ENCODE measurements at places on chromosomes 5 and 9.

GRCh38 chr5:42621662-42622061, 135.0 kb upstream of the CCDC152 start:
- DNase-seq, result no peak

GRCh38 chr9:19192202-19193028, 38.1 kb upstream of the DENND4C start:
- no peak for DNase-seq

GRCh38 chr9:30799527-30800101, 1584.8 kb upstream of the ACO1 start:
- DNase-seq, result no peak

GRCh38 chr5:32312595-32313332, at the start of gene MTMR12:
Gene MTMR12, minus strand, starts transcription at chr5:32312939. Its CDS starts 101 bp downstream, at chr5:32312838.
- peak; percentile 100 for DNase-seq

DNA sequence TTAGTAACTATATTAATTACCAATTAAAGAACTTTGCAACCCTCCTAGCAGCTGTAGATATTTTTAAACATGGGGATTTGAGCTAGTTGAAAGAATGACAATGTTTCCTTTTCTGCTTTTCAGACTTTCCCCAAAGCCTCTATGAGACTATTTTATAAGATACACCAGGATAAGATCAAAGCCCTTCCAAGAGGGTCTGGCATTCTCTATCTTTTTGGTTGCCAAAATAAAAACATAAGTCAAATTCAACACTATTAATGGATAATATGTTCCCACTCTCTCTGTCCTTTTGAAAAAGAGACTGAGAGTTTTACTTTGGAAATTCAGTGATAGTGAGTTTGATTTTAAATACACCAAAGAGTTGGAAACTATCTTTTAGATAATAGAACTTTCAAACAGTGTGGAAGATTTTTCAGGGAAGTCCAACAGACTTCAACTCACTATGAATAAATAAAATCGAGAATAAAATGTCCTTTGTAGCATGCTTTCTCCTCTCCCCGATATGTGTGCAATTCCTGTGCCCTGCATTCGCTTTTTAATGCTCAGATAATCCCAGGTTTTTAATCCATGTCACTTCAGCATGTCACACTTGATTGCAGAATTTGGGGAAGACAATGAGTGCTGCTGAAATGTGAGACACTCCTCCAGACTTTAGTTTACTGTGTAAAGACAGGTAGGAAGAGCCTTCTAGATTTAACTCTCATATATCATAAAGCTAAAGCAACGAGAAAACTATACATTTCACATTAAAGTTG, 1095.7 kb upstream of the DMAC1 start:
- no peak for DNase-seq

GRCh38 chr5:35488791-35489190, 128.9 kb upstream of the SPEF2 start:
- DNase-seq, result no peak

- DNase-seq, result no peak
Measured at GRCh38 chr5:7068899-7069298, 327.0 kb upstream of the ADCY2 start.

GRCh38 chr9:4196886-4197285, 103.0 kb downstream of the GLIS3 start:
- no peak for DNase-seq

GRCh38 chr5:132505641-132506040, 15.1 kb upstream of the IRF1 start:
- DNase-seq, result no peak

GRCh38 chr9:83473488-83473971, 64.7 kb downstream of the FRMD3 start:
- DNase-seq, result no peak

- DNase-seq, result no peak
Measured at GRCh38 chr9:131837316-131837715, 97.4 kb upstream of the RAPGEF1 start.

- DNase-seq, result no peak
Measured at GRCh38 chr5:35830587-35830986, 26.1 kb upstream of the IL7R start.

DNA sequence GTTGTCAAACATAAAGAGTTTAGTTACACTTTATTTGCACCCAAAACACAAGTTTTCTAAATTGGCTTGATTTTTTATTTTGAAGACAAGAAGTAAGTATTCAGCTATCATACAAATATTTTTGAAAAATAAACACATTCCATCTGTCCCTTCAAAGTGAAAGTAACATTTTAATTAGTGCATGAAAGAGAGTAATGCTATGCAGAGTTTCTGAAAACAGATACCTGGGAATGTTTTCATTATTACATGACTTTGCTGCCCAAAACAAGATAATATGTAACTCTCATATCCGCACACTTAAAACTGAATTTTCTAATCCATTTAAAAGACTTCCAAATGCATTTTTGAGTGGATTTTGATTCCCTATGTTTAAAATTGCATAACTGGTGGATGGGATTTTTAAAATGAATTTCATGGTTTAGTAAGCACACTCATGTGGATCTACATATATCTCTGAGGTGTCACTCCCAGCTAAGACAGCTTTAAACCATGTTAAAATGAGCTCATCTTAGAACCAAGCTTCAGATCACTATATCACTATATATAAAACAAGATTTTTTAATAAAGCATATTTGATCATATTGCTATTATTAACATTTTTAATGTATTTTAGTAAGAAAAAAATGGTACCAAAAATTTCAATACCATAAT, 127.5 kb downstream of the ATPSCKMT start:
- no peak for DNase-seq

- no peak for DNase-seq
Measured at GRCh38 chr5:173247510-173247909, 12.5 kb upstream of the NKX2-5 start.

DNA sequence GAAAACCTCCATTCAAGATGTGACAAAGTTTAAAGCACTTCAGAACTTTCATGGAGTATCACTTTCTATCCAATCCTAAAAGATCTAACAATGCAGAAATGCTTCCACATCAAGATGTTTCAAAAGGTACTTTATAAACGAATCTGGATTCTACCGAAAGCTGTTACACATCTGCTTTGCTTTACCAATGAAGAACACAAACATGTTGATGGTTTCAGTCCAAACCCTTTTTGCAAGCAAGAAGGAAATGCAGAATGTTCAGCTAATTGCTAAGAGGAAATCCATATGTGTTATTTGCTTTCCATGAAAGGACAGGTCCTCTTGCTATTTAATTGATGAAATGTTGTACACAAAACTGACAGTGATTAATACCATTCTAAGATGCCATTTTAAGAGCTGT, 419.6 kb downstream of the EFNA5 start:
- DNase-seq, result no peak

- DNase-seq, result no peak
Measured at GRCh38 chr5:115894342-115894741, 52.6 kb downstream of the AP3S1 start.

- DNase-seq, result no peak
Measured at GRCh38 chr9:103167530-103167929, 172.4 kb downstream of the CYLC2 start.

GRCh38 chr5:128535251-128535650, 2.8 kb downstream of the FBN2 start:
- no peak for DNase-seq

- DNase-seq, result no peak
Measured at GRCh38 chr9:77794985-77795384, 146.9 kb upstream of the GNA14 start.

DNA sequence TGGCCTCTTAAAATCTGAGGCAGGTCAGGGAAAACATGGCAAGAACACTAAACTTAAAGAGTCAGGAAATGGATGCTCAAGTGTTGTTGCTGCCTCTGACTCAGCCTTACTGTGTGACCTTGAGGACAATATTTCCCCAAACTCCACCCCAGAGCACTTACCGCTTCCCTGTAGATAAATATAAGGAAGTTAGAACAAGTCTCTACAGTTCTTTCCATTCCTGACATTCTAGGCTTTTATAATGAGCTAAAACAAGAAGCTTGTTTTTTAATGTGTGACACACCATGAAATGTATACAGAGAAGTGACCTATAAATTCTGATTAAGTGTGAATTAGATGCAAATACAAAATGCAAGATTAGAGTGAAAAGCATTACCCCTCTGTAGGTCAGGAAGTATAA, 129.3 kb downstream of the GRIA1 start:
- no peak for DNase-seq

- DNase-seq, result no peak
Measured at GRCh38 chr5:127615916-127616315, 33.0 kb upstream of the CTXN3 start.

DNA sequence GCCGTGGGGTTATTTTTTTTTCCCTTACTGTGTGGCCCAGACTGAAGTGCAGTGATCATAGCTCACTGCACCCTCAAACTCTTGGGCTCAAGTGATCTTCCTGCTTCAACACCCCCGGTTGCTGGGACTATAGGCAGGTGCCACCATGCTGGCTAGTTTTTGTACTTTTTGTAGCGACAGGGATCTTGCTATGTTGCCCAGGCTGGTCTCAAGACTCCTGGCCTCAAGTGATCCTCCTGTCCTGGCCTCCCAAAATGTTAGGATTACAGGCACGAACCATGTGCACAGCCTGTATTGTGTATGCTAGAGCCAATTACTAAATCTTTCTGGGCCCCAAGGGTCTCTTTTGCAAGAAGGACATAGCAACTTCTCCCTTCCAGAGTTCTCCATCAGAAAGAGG, 23.1 kb downstream of the GALNT10 start:
- no peak for DNase-seq

- DNase-seq, result no peak
Measured at GRCh38 chr5:136799806-136800372, 434.5 kb upstream of the TRPC7 start.

DNA sequence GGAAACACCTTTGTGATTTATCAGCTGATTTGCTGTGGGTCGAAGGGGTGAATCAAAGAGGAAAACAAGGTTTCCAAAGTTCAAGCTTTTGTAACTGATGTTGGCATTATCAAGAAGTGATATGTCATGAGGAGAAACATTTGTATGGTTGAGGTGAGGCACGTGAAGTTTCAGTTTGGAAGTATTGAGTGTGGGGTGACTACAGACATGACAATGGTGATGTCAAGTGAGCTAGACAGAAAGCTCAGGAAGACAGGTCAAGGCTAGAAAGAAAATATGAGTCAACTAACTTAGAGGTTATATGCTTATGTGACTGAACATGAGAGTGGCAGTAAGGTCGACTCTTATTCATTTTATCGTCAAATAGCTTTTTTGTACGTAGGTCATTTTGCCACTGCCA, 99.1 kb downstream of the RAB3C start:
- DNase-seq, result no peak

- no peak for DNase-seq
Measured at GRCh38 chr5:61701877-61702602, 370.0 kb downstream of the ZSWIM6 start.

GRCh38 chr5:26847041-26847736, 191.2 kb downstream of the CDH9 start:
- DNase-seq, result no peak

DNA sequence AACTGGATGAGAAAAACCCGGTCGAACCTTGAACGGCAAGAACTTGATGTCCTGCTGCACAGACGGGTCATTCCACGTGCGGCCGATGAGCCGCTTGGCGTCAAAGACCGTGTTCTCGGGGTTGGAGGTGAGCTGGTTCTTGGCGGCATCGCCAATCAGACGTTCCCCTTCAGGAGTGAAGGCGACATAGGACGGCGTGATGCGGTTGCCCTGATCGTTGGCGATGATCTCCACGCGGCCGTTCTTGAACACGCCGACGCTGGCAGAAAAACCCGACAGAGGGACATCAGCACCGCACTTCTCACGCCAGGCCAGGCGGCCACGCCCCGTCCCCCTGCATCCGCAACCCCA, 519 bp downstream of the HSPA5 start:
- DNase-seq, result no peak

DNA sequence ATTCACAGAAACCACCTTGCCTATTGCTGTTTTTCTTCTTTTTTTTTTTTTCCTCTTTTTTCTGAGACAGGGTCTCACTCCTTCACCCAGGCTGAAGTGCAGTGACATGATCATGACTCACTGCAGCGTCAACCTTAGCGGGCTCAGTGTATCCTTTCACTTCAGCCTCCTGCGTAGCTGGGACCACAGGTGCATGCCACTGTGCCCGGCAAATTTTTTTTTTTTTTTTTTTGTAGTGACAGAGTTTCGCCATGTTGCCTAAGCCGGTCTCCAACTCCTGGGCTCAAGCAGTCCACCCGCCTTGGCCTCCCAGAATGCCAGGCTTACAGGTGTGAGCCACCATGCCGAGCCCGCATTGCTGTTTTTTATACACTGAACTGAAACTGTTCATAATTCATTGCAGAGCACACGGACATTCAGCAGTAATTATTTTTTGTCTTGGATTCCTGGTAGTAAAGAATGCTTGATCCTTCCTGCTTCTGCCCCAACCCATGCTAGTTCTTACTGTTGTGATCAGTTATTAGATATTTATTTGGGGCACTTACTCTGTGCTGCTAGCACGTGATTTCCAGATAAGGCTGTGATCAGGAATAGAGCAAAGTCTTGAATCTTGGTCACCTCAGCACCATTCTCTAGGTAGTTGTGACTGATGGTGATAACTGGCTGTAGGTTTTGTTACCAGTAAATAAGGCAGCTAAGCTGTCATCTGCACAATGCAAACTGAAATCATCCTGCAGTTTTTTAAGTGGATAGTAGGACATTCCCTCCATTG, 14.0 kb downstream of the MAP3K1 start:
- no peak for DNase-seq

GRCh38 chr9:26747611-26748010, 145.0 kb downstream of the CAAP1 start:
- no peak for DNase-seq

DNA sequence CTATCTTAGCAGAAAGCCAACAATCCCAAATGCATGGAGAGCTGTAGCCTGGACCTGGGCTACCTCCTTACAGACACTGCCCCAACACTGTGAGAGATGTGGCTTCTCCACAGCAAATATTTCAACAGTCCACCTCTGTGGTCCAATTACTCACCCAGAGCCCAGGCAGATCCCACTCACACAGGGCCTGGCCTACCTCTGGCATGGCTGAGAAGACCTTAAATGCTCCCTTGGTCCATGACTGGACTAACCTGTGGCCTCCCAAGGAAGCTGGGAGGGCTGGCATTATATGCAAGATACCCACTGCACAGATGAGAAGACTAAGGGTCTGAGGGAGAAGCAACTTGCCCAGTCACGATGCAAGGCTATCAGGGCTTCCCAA, 22.8 kb upstream of the SLC25A51 start:
- DNase-seq, result no peak

- DNase-seq, result no peak
Measured at GRCh38 chr5:60540856-60541805, 158.8 kb downstream of the DEPDC1B start.

- no peak for DNase-seq
Measured at GRCh38 chr5:172946146-172946545, 13.1 kb upstream of the RPL26L1 start.

- no peak for DNase-seq
Measured at GRCh38 chr5:180670586-180671359, 21.4 kb upstream of the FLT4 start.

GRCh38 chr5:74380193-74380592, 260.3 kb downstream of the ENC1 start:
- no peak for DNase-seq

All from activated CD4-positive, CD25-positive, alpha-beta regulatory T cell (primary cell).